ENCODE measurements at places on chromosomes 5 and 9.

DNA sequence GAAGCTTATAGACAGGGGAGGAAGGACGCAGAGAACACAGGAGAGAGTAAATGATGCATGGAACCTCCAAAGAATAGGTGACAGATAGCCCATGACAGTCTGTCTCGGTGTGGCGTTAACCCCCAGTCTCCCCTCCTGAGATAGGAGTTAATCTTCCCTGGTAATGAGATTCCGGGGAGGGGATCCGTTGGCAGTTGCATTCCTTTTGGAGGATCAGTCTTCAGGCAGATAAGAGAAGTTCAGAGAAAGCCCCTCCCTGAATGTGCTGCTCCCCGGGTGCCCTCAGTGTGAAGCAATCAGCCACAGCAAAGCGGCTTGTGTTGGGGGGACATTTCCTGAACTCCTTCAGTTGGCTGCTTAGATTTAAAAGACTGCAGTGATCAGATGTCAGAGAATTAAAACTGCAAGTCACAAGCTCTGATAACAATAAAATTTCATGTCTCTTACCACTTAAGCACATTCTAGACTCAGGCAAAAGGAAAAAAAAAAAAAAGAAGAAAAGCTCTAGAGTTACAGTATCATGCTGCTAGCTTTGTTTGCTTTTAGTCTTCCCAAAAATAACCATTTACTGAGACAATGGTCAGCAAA is 121.1 kb downstream of the EGFLAM start:
- DNase-seq, result no peak

DNA sequence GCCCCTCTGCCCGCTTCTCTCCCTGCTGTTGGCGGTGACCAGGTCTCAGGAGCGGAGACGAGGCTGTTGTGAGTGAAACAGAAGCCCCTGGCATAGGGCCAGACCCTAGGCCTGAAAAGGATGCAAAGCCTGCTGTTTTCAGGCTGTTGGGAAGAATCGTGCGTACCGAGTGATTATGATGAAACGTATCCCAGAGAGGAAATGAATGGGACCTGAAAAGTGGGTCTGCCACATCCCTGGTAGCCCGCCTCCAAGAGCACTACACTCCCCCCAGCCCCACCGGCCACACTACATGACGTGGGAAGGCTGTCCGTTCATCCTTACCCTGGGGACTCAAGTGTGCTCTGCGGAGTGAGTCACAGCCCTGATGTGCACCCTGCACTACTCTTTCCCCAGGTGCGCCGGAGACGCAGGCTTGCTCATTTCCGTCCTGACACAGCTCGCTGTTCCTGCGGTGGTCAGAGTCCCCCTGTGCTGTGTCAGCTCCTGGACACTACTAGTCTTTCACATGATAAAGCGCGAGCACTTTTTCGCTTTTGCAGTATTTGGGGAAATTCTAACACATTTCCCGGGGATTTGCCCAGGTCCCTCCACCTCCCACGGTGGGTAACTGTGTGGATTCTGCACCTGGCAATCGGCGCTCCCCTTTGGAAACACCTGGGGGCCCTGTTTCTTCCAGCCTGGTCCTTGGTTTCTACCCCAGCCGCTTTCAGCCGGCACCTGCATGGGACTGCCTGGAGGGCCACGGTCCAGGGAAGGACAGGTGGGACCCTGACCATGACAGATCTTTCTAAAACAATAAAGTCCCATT is 91.5 kb downstream of the ANKRD33B start:
- DNase-seq, result no peak

- no peak for DNase-seq
These were observed 43.9 kb upstream of the TEX48 start for GRCh38 chr9:114725930-114726329.

GRCh38 chr9:100317706-100318105 is 35.0 kb downstream of the TEX10 start:
- DNase-seq, result no peak

DNA sequence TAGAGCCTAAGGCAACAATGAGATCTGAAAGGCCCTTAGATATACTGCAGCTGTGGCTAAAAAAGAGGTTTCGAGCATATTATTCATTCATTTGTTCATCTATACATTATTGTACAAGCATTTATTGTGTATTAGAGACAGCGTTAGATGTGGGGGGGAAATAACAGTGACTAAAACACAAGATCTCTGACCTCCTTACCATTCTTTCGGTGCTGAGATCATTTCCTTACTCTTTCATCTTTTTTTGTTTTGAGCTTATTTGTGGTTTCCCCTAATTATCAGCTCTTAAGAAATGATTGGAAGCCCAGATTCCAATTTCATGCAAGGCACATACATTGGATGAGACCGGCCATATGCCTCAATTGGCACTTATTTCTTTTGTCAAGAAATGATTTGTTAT is 113.2 kb downstream of the SEC61B start:
- no peak for DNase-seq

DNA sequence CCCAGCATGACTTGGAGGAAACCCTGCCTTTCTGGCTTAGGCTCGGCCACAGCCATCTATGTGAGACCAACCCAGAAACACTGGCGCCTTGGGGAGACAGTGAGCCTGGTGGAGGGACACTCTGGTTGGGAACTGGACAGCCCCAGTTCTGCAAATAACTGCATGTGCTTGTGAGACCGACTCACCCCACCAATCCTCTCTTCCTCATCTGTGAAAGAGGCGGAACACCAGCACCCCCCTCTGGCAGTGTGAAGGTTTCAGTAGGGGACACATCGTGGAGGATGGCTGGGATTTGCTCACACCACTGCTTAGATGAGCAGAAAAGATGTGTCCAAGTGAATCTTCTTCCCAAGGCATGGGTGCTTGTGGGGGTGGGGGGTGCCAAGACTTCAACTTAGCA is 43.4 kb upstream of the N4BP3 start:
- DNase-seq, result no peak

GRCh38 chr9:130846487-130847305 is 11.6 kb downstream of the ABL1 start:
- DNase-seq, result no peak

DNA sequence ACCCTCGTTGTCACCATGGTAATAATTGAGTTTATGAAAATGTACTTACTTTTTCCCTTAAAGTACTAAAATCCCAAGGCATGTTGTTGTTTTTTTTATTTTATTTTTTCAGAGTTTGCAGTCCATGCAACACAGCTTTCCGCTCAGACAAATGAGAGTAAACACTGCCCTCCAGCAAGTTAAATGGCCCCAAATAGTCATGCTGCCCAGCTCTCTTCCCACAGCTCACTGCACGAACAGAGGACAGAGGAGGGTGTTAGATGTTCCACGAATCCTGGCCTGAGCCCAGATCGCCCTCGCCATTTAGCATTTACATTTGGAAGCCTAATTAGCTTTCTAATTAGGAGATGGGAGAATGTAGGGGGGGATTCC is 1.9 kb downstream of the NIM1K start:
- DNase-seq, result no peak

DNA sequence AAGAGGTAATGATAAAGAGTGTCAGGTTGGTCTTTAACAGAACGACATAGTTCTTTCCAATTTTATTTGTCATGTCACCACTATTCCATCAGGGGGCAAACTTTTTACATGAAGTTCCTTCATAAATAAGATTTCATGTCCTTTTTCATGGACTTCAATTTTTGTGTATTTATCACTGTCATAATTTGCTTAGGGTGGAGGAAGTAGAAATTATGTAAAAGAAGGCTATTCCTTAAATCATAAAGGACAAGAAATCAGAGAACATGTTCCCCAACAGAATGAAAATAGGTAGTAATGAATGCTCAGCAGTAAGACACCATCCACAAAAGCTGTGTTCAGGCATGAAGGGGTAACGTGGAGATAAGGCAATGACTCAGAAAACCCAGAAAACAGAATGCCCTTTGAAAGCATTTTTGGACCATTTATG is 72.7 kb downstream of the ZFAND5 start:
- no peak for DNase-seq

DNA sequence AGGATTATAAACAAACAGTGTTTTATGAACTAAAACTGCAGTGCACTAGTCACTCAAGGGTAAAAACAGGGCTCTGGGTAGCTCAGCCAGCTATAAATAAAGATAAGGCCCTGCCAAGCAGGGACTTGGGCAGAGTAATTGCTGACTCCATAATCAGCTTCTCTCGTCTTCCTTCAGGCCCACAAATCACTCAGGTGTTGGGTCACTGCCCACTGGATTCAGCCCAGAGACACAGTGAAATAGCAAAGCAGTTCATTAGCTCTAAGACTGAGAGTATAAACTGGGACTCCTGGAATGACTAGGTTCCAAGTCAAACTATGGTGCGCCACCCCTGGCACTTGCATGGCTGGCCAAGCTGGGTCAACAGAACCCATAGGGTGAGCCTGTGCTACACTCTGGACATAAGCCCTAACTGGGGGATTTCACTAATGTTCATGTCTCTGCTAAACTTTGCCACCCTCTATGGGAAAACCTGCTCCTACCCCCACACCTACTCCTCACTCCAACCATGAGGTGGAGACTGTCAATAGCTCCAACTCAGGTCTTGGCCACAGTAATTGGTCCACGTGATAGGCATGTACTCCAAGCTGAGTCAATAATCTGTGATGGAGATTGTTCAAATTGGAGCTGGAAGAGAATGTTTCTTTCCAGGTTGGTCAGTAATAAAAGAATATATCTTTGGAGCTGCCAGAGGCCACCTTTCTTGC is 158.5 kb downstream of the SLIT3 start:
- no peak for DNase-seq

GRCh38 chr5:23482642-23483041 is 24.8 kb upstream of the PRDM9 start:
- no peak for DNase-seq

- no peak for DNase-seq
These were observed 424.8 kb downstream of the TLE1 start for GRCh38 chr9:81264516-81264915.

DNA sequence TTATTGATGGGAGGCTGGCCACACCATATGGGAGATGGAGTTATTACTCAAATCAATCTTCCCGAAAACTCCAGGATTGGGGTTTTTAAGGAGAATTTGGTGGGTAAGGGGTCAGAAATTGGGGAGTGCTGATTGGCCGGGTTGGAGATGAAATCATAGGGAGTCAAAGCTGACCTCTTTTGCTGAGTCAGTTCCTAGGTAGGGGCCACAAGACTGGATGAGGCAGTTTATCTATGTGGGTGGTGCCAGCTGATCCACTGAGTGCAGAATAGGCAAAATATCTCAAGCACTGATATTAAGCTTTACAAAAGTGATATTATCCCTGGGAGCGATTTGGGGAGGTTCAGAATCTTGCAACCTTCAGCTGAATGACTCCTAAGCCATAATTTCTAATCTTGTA is 75.7 kb upstream of the CLINT1 start:
- DNase-seq, result no peak

GRCh38 chr9:117545846-117546245 is 131.0 kb upstream of the ASTN2 start:
- DNase-seq, result no peak

- no peak for DNase-seq
These were observed 152.3 kb upstream of the ANKH start for GRCh38 chr5:15023846-15024245.

DNA sequence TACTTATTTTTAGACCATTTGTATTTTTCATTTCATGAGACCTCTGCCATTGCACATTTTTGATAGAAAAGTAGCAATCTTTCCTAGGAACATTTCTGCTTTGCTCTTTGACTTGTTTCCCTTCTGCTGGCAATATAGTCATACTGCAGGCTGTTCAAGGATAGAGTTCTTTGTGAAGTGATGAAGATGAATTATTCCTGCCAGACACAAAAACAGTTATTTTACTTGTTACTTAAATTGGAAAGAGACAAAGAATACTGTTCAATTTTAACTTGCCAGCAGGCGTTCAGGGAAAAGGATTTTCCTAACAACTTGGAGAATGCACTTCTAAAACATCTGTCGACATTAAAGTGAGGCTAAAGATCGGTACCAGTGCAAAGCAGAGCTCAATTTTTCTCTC is 251.7 kb upstream of the ACTBL2 start:
- DNase-seq, result no peak

DNA sequence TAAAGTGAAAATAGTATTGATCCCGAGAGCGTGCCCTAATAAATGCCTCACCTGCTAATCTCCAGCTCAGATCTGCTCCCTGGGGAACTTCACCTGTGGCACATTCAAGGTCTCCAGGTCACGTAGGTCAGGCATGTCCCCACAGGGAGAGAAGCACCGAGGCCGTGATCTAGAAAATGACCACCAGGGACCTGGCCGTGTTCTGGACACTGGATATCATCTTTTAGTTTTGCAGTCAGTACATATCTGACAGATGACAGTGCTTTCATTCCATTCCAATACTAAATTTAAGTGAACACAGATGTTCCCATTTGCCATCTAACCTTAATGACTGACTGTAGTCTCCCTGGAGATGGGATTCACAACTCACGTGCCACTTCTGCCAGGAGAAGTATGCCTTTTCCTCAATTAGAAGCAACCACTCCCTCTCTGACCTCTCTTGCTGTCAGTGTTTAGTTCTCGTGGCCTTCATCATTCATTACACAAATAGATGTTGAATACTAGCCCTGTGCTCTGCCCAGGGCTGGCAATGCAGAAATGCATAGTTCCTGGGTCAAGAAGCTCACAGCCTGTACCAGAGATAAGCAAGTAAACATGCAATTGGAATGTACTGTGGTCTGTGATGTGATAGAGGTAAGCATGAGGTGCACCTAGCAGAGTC is 276.5 kb downstream of the NTRK2 start:
- no peak for DNase-seq

GRCh38 chr5:137667341-137667740 is 68.5 kb downstream of the KLHL3 start:
- no peak for DNase-seq

- no peak for DNase-seq
These were observed 17.0 kb downstream of the MRNIP start for GRCh38 chr5:179841621-179842020.

- DNase-seq, result no peak
These were observed 190.7 kb upstream of the SLC27A6 start for GRCh38 chr5:128774605-128775004.

GRCh38 chr5:53002491-53002890 is 13.3 kb downstream of the ITGA2 start:
- DNase-seq, result no peak

DNA sequence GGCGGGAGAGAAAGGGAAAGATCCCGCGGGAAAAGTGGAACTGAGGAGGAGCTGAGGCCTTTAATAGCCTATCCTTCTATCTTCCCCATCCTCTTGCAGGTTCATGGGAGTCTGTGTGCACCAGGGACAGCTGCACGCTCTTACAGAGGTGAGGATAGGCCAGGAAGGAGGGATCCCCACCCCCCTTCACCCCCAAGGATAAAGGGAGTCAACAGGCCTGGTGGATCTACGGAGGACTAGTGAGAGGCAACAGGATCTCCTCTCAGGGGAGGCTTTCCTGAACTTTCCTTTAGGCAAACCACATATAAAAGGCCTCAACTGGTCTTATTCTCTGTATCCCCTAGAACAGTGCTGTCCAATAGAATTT is 1.1 kb downstream of the TESK1 start:
- no peak for DNase-seq

- no peak for DNase-seq
These were observed 112.3 kb downstream of the PCSK1 start for GRCh38 chr5:96320797-96321196.

- DNase-seq, result no peak
These were observed 193.2 kb upstream of the CDH6 start for GRCh38 chr5:31000287-31000686.

GRCh38 chr5:147055089-147055826 is 176.7 kb upstream of the PPP2R2B start:
- no peak for DNase-seq
